Stimulated activated CD8-positive, alpha-beta memory T cell treated with anti-CD3 and anti-CD28 coated beads, Interleukin-7, amount 100 ng/mL, for 24 hours (primary cell): ENCODE measurements at places on chromosomes 4 and X.

- DNase-seq = no peak
Observed at GRCh38 chrX:42102586-42103282, 179.4 kb upstream of the CASK start.

DNA sequence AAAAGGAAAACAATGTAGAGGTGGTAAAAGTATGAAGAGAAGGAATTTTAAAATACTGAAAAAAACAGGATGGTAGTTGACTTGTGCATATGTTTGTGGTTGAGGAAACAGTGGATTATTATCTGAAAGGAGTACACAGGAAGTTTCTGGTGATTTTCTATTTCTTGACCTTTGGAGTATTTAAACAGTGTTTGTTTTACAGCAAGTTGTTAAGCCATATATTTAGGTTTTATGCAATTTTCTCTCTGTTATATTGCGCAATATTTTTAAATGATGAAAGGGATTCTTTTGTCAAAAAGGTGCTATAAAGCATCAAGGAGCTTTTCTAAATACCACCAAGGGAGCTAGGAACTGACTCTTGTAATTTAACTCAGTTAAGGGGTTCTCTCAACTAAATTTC lies 343.1 kb upstream of the MAOA start:
- DNase-seq = no peak

GRCh38 chr4:159600061-159600460 lies 497.2 kb downstream of the RAPGEF2 start:
- no peak for DNase-seq

DNA sequence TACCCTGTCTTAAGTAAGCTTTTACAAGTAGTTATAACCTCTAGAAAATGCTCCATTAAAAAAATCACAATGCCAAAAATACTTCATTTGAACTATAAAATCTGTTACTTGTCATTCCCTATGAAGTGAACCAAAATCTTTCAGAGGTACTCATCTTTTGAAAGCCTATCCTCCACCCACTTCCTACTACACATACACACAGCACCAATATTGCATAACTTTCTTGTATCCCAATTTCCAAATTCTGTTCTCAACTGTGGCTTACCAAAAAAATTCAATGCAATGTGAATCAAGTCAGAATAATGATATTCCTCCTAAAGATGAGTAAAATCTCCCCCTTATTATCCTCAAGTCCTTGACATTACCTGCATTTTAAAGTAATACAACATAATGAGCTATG lies 15.9 kb downstream of the DHX15 start:
- no peak for DNase-seq

DNA sequence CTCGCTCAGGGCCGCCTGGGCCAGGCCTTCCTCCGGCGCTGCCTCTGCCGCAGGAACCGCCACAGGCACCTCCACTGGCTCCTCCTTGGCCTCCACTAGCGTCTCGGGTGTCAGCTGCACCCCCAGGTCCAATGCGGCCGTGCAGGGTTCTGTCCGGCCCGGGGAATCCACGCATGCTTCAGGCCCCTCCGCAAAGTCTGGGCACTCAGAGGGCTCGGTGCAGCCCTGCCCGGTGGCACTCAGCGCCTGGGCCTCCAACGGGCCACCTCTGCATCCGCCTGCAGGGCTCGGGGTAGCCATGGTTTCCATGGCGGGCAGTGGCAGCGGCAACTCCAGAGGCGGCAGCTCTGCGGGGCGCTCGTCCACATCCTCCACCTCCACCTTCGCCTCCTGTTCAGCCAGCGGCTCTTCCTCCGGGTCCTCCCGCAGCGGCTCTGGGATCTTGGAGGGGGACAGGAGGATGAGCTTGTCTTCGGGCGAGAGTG lies 74.9 kb upstream of the UCP1 start:
- DNase-seq = no peak

DNA sequence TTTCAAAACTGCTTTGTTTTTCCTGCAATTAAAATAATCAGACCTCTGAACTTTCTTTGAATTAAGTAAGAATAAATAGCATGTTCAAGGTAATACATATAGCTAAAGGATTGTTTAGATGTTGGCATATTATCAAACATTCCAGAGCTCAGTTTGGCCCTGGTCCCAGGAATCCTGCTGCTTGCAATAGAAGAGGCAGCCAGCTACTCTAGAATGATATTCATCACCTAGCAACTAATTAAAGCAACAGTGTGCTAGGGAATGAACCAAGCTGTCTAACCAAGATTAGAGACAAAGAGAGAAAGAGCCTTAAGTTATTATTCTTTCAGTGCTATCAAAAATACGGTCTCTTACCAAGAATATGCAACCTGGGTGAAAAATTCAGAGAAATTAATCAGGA lies 460.9 kb downstream of the GABRG1 start:
- no peak for DNase-seq

GRCh38 chr4:156781852-156782251 lies 189.7 kb downstream of the PDGFC start:
- no peak for DNase-seq

GRCh38 chr4:169861593-169861992 lies 103.8 kb upstream of the HPF1 start:
- DNase-seq = no peak

GRCh38 chr4:128452415-128452814 lies 164.8 kb upstream of the PGRMC2 start:
- no peak for DNase-seq

DNA sequence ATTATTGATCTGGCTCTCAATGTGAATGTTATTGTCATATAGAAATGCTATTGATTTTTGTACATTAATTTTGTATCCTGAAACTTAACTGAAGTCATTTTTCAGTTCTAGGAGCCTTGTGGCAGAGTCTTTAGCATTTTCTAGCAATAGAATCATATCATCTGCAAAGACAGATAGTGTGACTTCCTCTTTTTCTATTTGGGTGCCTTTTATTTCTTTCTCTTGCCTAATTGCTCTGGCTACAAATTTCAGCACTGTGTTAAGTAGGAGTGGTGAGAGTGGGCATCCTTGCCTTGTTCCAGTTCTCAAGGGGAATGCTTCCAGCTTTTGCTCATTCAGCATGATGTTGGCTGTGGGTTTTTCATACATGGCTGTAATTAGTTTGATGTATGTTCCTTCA lies 102.7 kb downstream of the SH3BGRL start:
- no peak for DNase-seq
